ENCODE measurements at places on chromosomes 5 and 9.

- DNase-seq = no peak
Observed at GRCh38 chr5:44538797-44539601, 149.8 kb upstream of the FGF10 start.

DNA sequence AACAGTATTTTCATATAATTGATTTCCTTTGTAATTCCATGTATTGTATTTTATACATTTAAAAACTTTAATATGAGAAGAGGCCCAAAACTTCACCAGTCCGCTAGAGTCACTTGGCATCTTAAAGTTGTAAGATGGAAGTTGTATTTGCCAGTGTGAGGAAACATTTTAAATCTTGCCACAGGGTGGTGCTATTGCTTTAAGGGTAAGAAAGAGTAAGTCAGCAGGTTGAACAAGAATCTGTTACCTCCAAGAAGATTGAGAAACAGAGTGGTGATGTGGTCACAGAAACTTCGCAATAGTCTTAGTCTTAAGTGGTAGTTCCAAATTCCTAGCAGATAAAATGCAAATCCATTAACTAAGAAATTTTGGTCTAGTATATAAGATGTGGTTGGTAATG, 39.8 kb upstream of the RANBP6 start:
- peak; percentile 89 for DNase-seq

- DNase-seq = peak; percentile 78
Observed at GRCh38 chr5:36452424-36453006, 150.8 kb upstream of the RANBP3L start.

GRCh38 chr5:64210866-64211265, 45.2 kb downstream of the RNF180 start:
- peak; percentile 39 for DNase-seq

- no peak for DNase-seq
Observed at GRCh38 chr9:77944556-77945243, 86.9 kb downstream of the GNAQ start.
